NCI-H446 (cell line): ENCODE measurements at places on chromosomes 3 and 15.

- no peak for DNase-seq
These were observed 109.6 kb upstream of the TOPAZ1 start for GRCh38 chr3:44132061-44132460.

- DNase-seq = no peak
These were observed 15.4 kb downstream of the IGSF10 start for GRCh38 chr3:151445273-151446001.

DNA sequence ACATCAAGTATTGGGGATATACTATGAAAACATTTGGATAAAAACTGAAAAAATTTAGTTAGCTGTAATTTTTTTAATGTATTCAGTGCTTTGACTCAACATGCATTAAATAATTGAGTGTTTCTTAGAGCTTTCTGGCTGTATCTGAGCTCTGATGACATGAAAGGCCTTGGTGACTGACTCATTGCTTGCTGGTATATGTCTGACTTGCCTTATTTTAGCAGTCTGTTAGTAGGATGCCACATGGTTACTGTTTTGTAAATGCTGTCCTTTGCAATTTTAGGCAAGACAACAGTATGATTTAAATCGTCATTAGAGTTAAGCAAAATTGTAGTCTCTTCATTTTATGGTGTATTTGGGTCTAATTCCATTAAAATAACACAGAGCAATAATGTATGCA lies 199.2 kb downstream of the GHSR start:
- DNase-seq = no peak

GRCh38 chr3:75049533-75049932 lies 435.1 kb upstream of the CNTN3 start:
- DNase-seq = no peak

GRCh38 chr15:68885070-68885469 lies 45.3 kb upstream of the SPESP1 start:
- DNase-seq = no peak

DNA sequence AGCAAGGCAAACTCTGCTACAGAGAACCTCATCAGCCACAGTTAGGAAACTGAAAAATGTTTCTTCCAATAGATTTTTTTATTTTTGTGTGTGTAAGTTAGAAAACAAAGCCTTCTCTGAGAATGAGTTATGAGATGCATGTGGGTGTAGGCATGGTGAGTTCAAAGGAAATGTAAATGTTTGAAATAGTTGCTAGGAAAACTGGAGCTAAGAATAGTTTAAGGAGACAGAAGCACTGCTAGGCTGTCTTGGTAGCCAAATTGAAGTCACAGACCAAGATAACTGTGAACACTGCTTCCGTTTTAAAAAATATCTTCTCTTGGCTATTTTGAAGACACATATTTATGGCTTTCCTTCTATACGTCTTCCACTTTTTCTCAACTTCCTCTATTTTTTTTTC lies 1501.2 kb upstream of the CADM2 start:
- DNase-seq = no peak

- DNase-seq = no peak
These were observed 3.2 kb upstream of the SIN3A start for GRCh38 chr15:75454471-75455378.

GRCh38 chr3:47722859-47723258 lies 58.8 kb downstream of the SMARCC1 start:
- DNase-seq = no peak

- DNase-seq = no peak
These were observed 1.6 kb upstream of the SUCNR1 start for GRCh38 chr3:151871639-151872468.
